Activated naive CD4-positive, alpha-beta T cell treated with Interleukin-2 at 50 U/mL for 16 hours (primary cell): ENCODE measurements at places on chromosomes 1 and 21.

DNA sequence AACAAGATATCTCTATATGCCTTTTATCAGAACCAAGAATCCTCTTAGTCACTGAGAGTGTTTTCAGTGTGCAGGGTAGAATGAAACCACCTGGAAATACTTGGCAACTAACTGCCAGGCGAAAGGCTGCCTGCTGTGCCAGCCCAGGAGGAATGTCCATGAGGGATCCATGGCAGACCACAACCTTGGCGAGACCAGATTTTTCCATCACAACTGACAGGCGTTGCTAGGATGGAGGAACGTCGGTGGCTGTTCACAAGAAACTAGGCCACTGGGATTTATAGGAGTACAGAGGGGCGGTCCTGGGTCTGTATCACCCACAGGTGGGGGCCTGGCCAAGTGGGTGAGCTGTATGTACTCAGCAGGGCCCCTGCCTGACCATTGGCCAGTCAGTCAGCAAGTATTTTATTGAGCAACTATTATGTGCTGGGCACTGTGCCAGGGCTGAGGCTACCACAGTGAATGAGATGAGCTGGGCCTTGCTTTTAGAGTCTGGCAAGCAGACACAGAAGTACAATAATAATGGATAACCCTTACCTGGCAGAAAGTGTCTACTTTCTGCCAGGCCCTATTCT, 199.4 kb downstream of the FOXD2 start:
- no peak for DNase-seq

GRCh38 chr1:5988596-5989285, 3.5 kb downstream of the NPHP4 start:
- no peak for DNase-seq

- DNase-seq, result no peak
These were observed 2.4 kb upstream of the SLC19A2 start for GRCh38 chr1:169488157-169488556.

GRCh38 chr21:46325073-46325912, 1.3 kb downstream of the PCNT start:
- DNase-seq, result peak; percentile 36

DNA sequence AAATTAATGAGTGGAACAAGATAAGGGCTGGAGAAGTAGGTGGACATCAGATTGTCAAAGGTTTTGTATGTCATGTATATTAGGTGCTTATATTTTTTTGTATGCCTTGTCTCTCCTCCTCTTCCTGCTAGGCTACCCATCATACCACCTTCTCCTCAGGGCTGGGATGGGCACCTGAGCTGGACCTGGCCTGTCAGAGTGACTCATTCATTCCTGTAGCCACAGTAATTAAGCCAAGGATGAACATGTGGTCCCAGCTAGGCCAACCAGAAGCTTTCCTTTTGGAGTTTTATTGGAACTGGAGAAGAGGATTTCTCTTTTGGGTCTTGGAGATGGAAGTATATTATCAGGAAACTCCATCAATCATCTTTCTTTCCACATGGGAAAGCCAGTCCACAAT, 21.2 kb downstream of the PTGS2 start:
- DNase-seq, result no peak

GRCh38 chr1:169707912-169708604, 3.4 kb downstream of the SELL start:
- no peak for DNase-seq

GRCh38 chr1:2284932-2285331, 56.8 kb downstream of the SKI start:
- DNase-seq, result no peak

- DNase-seq, result no peak
These were observed 90.2 kb upstream of the BCAR3 start for GRCh38 chr1:93771843-93772242.

- DNase-seq, result no peak
These were observed 38.2 kb downstream of the KCNAB2 start for GRCh38 chr1:6083801-6084446.

- DNase-seq, result no peak
These were observed 87.9 kb downstream of the SUSD4 start for GRCh38 chr1:223276029-223276428.

DNA sequence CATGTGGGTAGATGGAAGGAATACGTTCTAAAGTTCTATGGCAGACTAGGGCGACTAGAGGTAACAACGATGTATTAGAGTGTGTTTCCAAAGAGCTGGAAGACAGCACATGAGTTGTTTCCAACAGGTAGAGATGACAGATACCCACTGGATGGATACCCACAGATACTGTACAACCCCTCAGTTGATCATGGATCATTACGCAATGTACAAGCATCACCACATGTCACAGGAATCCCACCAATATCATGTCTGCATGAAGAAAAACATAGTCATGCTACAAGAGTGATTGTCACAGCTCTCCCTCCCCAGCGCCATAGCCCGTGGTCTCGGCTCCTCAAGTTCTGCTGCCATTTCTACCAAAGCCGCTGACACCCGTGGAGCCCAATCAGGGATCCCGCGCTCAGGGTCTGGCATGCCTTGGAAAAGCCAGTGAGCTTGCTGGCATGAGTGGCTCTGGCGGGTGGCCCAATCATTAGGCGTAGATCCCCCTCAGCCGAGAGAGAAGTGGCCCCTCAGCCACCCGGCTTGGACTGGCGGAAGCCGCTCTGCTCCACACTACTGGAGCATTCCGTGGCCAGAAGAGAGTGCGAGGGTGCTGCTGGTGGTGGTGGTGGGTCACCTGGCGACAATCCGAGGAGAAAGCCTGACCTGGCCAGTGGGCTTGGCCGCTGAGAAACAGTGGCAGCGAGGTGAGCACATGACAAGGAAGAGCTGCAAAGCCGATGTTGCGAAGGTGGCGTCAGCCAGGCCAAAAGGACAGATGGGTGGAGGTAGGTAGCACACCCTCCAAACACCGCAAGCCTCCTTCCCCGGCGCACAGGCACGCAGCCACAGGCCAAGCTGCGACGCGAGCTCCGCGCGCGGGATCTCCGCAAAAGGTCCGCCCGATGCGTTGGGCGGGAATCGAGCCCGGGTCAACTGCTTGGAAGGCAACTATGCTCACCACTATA, 65.7 kb upstream of the FCGR2A start:
- peak; percentile 33 for DNase-seq

DNA sequence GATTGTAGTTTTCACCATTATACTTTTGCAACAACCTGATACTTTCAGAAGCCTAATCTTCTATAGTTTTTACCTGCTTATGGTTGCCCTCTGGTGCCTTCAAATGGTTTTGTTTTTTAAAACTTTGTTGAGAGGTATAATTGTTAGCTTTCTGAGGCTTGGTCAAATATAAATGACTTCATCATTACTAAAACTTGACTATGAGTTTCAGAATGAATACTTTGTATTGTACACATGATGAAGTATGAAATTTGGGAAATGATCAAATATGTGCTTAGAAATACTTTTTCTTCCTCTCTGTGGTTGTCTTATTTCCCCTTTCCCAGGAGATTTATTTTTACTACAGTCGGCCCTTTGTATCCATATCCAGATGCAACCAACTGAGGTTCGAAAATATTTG, 151.8 kb upstream of the B3GALT2 start:
- no peak for DNase-seq

GRCh38 chr21:30936207-30936606, 54.8 kb upstream of the KRTAP11-1 start:
- no peak for DNase-seq

DNA sequence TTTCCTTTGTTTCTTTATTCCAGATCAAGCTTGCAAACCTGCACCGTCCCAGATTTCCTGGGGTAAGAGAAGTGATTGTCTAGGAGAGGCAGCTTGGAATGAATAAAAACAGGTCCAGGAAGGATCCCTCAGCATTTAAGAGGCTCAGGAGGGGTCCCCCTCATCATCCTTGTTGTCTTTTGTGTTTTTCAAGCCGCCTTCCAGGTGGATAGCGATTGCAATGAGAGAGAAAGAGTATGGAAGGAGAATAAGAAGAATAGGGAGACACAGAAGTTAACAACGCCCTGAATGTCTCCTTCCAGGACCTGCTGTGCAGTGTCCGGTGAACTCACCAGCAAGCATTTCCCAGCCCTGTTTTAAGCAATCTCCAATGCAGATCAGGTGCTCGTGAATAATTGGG, 8.5 kb downstream of the ERG start:
- no peak for DNase-seq

- no peak for DNase-seq
These were observed 8.7 kb downstream of the PKNOX1 start for GRCh38 chr21:42983103-42983502.

DNA sequence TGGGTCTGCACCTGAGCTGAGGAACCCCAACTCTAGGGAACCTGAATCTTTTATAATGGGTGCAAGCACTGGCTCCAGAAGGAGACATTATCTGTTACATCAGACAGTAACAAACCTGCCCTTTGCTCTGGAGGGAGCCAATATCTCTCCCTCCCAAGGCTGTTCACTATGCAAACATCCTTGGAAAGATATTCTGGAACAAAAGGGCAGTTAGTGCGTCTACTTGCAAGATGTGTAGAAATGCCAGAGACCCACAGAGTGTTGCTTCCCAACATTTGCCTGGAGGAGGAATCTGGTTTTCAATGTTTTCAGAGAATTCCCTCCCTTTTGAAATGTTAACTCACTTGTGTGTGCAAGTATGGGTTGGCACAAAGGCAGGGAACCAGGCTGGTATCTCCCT, 31.9 kb downstream of the UMODL1 start:
- DNase-seq, result no peak

DNA sequence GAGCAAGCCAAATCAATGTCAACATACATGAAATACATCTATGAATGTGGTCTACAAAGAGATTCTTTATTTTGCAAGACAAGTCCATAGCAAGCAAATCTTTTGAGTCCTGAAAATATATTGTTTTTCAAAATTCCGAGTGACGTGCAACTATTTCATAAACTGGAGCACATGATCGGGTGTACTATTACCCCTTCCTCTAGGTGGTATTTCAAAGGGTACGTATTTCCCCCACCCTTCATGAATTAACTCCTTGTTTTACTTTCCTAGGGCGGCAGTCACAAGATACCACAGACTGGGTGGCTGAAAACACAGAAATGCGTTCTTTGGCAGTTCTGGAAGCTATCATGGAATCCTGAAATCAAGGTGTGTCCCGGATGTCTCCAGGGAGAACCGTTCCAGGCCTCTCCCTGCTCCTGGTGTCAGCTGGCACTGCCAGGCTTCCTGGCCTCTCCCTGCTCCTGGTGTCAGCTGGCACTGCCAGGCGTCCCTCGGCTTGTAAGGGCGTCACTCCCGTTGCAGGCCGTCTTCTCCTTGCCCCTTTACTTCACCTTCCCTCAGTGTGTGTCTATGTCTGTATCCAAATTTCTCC, 55.3 kb downstream of the RIPK4 start:
- no peak for DNase-seq

DNA sequence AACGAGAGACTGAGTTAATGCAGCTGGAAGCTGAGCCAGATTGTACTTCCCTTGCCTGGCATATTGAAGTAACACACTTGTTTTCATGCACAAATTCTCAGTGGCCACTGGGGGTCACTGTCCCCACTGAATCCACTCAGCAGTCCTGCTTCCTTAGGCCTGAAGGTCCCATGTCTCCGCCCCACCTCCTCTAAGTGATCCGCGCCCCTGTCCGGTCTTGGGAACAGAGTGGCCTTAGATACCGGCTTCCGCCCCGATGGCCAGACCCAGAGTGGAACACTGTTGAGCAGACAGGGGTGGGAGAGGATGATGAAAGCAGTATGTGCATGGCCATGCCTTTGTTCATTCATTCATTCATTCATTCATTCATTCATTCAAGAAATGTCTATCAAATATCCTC, 34.8 kb downstream of the CHAF1B start:
- DNase-seq, result peak; percentile 26

GRCh38 chr1:109490029-109490933, 3.6 kb upstream of the CYB561D1 start:
- peak; percentile 78 for DNase-seq

DNA sequence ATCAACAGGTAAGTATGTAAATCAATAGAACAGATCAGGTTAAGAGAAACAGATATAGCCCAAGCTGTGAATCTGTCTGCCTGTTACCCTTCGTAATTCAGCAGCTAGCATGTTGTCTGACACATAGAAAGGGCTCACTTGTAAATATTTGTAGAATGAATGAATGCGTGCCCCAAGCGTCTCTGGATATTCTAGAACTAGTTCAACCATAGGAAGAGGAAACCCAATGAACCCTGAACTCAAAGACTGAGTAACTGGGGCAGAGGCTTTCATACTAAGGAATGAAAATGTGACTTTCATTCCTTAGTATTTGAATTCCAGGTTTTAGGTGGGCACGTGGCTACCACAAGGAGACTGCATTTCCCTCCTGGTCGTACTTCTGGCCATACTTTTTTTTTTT, 60.1 kb upstream of the SMYD2 start:
- no peak for DNase-seq

DNA sequence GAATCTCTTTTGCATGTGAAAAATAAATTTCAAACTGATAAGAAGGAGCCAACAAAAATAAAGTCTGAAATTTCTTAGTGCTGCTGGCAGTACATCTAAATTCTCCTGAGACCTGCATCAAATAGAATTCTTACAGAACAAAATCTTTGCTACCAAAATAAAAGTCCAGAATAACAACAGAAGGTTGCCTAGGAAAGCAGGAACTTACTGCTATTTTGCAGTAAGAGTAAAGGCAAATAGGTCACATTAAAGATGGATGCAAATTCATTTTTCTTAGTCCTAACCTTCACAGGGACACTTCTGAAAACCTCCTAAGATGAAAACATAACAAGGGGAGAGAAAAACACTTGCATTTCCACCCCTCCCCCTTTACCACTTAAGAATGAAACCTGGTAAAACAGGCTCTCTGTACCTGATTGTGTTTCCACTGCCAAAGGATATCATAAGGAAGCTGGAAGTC, 59.0 kb downstream of the RUSC1 start:
- DNase-seq, result no peak

- no peak for DNase-seq
These were observed 356.5 kb downstream of the GPATCH2 start for GRCh38 chr1:217274416-217274815.

DNA sequence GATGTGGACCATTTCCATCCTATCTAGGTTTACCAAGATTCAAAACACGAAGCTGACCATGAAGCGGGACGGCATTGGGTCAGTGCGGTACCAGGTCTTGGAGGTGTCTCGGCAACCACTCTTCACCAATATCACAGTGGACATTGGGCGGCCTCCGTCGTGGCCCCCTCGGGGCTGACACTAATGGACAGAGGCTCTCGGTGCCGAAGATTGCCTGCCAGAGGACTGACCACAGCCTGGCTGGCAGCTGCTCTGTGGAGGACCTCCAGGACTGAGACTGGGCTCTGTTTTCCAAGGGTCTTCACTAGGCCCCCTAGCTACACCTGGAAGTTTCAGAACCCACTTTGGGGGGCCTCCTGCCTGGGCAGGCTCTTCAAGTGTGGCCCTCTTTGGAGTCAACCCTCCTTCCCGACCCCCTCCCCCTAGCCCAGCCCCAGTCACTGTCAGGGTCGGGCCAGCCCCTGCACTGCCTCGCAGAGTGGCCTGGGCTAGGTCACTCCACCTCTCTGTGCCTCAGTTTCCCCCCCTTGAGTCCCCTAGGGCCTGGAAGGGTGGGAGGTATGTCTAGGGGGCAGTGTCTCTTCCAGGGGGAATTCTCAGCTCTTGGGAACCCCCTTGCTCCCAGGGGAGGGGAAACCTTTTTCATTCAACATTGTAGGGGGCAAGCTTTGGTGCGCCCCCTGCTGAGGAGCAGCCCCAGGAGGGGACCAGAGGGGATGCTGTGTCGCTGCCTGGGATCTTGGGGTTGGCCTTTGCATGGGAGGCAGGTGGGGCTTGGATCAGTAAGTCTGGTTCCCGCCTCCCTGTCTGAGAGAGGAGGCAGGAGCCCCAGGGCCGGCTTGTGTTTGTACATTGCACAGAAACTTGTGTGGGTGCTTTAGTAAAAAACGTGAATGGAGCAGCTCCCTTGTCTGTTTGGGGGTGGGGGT, 864 bp upstream of the CCDC24 start:
- DNase-seq, result no peak

- no peak for DNase-seq
These were observed 53.4 kb downstream of the SSBP3 start for GRCh38 chr1:54352755-54353154.
